ENCODE measurements at places on chromosomes 11 and 22.

GRCh38 chr11:94664346-94664745, 97.2 kb downstream of the PIWIL4 start:
- no peak for DNase-seq

DNA sequence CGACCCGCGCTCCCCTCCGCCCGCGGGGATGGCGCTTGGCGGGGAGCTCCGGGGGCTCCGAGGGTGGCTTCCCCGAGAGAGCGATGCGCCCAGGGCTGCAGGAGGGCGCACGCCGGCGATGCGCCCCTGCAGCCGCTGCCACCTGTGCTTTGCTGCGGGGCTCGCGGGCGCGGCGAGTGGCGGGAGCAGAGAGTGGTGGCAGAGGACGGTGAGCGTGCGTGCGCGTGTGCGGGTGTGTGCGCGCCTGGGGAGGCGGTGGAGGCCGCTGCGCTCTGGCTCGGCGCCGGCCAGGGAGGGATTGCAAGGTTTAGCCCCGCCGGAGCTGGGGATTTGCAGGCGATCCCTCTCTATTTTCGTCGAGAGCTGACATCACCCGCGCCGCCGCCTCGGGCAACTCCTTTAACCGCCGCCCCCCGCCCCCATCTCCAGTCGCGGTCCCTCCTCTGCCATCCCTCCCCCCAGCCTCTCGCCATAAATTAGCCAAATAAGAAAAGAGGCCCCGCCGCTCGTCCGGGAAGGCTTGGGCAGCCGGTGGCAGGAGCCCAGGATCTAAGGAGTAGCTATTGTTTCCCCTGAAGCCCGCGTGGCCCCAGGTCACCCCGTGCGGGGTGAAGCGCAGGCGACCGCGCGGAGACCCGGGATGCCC, at the start of gene SLC1A2:
SLC1A2 (minus strand) TSS at position 375 of the 646 bp plus-strand sequence. CDS start 592 bp downstream, outside the sequence.
- peak; percentile 31 for DNase-seq

DNA sequence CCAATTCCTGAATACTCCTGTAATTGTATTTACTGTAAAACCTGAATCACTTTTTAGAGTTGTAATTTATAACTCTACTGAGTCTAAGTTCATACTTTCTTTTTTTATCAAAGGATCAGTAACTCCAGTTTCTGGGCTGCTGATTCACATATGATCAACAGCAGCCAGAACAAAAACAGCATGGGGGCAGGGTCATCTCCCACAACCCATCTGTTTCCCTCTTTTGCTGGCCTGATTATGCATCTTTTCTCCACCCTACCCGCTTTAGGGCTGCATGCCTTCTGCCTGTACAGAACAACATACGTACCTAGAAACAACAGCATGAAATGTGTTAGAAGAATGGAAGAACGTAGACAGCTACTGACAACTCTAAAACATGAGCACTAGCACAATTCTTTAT, 76.0 kb downstream of the MRTFA start:
- DNase-seq = peak; percentile 38

- DNase-seq = peak; percentile 28
These were observed 89.8 kb downstream of the PDE2A start for GRCh38 chr11:72584293-72584938.

- DNase-seq = no peak
These were observed 183.3 kb downstream of the BLID start for GRCh38 chr11:121932646-121933185.

DNA sequence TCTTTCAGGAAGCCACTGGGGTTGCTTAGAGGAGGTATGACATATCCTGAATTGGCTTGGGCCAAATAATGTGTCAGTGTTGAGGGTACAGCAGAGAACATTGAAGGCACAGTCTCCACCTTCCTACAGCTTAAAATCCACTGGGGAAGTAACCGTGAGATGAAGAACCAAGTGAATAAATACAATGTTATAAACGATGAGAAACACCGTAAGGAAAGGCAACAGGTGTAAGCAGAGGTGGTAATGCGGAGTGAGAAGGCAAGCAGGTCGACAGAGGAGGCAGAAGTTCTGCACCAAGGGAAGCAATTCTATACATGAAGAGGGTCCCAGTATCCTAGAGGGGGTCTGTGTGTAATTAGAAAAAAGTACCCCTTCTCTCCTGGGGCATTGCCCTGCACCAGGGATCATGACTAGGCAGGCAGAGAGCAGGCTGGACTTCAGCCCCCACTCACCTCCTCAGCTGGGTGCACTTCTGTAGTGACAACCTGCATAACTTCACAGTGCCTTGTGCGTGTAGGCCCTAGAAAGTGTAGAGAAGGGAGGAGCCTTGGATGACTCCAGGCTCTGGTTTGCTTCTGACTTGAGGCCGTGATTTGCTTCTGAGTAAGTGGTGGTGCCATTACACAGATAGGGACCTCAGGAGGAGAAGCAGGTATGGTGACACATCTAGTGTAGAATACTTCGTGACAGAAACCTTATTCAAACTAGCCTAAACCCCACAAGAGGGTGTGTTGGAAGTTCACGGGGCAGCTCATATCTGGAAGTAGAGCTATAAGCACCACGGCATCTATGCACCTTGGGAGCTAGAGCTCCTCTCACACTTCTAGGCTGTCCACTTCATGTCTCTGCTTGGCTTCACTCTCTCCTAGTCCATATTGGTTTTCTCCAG, 4.9 kb downstream of the MYOD1 start:
- DNase-seq = no peak

DNA sequence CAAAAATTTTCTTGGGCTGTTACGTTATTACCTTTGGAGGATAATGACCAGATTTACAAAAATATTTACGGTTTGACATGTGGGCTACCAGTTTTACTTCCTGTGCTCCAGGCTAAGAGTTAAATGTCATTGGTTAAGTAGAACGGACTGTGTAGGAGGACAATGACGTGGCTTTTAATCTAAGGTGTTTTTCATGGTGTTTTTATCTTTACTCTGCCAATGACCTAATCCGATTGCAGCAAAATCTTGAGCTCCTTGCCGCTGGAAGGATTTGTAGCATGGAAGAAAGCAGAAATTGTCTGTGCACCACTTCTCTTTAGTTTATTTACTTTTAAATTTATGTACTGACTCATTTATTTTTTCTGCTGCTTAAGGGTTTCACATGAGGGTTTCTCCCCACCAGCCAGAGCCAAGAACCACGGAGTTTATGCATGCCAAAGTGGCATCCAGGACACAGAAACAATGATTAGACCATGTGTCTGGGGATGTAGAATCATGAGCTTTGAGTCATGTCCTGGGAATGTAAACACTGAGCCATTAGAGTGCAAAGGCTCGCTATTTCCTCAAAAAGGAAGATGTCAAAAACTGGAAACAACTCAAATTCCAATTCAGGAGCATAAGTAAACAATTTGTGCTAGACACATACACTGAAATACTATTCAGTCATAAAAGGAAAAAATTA, 1.9 kb upstream of the CARD16 start:
- DNase-seq = peak; percentile 95

GRCh38 chr22:33588860-33589259, 331.4 kb downstream of the LARGE1 start:
- no peak for DNase-seq

GRCh38 chr11:86787018-86787536, 13.3 kb upstream of the PRSS23 start:
- DNase-seq = no peak

DNA sequence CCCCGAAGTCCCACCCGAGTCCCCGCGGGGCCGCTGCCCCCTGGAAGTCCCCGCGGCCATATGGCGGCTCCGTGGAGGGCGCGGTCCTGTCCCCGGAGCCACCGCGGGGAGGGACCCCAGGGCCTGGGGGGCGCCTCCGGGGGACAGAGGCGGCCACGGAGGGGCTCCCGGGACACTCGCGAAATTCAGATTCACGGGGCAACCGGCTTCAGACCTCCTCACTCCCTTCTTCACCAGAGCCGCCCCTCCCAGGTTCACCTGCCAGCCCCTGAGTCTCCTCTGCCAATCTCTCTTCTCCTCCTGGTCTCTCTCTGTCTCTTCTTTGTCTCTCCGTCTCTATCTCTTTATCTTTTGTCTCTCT, 28.2 kb upstream of the TOLLIP start:
- DNase-seq = no peak
